ENCODE measurements at places on chromosomes 2 and 18.

- DNase-seq, result no peak
Observed at GRCh38 chr2:60391649-60392375, 161.6 kb downstream of the BCL11A start.

DNA sequence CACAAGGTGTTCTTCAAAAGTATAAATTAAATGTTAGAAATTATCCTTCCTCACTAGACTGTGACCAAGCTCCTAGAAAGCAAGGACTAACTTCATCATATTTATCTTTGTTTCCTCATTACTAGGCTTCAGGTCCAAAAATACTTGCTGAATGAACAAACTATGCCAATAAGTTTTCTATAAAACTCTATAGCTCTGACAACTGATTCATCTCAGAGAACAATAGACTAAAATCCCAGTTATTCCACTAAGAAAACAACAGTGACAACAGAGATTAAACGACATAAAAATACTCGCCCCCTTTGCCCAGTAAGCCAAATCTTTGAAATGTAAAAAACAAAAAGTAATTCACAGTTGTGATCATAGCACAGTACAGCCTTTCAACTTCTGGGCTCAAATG is 13.6 kb downstream of the TLK1 start:
- no peak for DNase-seq

DNA sequence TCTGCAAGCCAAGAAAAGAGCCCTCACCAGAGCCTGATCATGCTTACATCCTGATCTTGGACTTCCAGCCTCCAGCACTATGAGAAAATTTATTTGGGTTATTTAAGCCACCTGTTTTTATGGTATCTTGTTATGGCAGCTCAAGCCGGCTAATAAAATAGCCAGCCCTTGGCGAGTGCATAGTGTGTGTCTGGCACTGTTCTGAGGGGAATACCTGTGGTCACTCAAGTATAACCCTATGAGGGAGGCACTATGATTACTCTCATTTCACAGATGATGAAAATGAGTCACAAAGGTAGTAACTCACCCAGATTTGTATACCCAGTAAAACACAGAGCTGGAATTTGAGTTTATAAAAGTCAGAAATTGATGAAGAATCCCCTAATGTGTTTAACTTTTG is 556.9 kb upstream of the SETBP1 start:
- no peak for DNase-seq

DNA sequence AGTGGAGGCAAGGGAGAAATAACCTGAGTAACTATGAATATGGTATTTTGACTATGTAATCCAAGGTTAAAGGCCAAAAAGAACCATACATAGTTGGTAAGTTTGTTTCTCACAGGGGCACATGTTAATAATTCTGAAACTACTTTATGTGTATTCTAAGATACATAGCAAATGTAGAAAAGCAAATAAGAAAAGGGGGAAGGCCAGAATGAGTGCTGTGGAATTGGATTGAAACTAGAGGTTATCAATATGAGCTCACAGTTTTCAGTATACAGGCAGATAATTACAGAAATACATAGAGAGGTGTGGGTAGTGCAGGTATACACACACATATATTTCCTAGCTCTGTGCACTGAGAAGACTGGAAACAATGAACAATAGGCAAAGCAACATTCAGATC is 13.7 kb downstream of the INO80C start:
- DNase-seq, result no peak

DNA sequence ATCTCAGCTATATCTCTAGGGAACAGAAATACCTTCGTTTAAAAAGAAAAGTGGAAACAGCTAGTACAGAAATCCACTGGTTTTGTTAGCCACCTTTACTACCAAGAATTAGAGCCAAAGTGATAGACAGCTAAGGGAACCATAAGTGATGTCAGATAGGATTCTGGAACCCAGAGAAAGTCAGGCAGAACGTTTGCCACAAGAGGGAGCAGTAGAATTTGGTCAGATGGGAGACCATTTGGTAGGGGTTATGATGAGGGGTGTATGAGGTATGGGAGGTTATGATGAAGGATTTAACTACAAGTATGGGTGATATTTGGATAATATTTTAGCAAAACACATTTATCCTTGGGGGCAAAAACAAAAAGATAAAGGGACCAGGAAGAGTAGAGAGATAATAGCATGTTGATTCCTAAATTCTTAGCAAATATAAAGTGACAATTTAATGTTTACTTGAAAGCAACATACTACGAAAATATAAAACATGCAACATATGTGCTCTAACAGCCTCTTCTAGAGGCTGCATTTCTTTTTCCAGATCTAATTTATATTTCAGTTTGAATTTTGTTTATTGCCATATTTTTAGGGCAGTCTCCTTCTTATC is 3.3 kb downstream of the SLC8A1 start:
- DNase-seq, result no peak

DNA sequence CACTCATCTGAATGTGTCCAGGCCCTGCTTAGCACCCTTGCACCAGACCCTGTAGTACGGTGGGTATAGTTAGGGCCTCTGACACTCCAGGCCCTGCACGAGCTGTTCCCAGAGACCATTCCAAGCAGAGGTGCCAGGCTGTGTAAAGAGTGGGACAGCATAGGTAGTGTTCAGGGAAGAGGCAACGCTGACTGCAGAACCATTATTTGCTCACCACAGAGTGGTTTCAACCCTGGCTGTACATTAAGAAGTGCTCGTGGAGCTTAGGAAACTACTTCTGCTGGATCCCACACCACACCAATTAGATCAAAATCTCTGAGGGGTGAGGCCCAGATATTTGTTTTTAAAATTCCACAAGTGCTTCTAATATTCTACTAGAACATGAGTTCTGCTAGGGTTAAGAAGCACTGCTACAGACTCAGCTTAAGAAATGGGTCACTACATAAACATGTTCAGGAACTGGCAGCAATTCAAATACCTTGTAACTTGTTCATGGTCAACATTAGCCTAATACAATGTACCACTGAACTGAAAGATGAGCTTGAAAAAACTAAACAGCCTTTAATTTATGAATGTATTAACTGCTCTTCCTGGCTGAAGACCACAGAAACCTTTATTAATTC is 183.0 kb downstream of the MYO5B start:
- DNase-seq, result no peak

GRCh38 chr2:207463433-207463832 is 66.3 kb upstream of the CREB1 start:
- DNase-seq, result no peak
